ENCODE measurements at places on chromosomes 3 and 15.

GRCh38 chr3:48352546-48352945, 19.1 kb upstream of the SPINK8 start:
- DNase-seq, result no peak

DNA sequence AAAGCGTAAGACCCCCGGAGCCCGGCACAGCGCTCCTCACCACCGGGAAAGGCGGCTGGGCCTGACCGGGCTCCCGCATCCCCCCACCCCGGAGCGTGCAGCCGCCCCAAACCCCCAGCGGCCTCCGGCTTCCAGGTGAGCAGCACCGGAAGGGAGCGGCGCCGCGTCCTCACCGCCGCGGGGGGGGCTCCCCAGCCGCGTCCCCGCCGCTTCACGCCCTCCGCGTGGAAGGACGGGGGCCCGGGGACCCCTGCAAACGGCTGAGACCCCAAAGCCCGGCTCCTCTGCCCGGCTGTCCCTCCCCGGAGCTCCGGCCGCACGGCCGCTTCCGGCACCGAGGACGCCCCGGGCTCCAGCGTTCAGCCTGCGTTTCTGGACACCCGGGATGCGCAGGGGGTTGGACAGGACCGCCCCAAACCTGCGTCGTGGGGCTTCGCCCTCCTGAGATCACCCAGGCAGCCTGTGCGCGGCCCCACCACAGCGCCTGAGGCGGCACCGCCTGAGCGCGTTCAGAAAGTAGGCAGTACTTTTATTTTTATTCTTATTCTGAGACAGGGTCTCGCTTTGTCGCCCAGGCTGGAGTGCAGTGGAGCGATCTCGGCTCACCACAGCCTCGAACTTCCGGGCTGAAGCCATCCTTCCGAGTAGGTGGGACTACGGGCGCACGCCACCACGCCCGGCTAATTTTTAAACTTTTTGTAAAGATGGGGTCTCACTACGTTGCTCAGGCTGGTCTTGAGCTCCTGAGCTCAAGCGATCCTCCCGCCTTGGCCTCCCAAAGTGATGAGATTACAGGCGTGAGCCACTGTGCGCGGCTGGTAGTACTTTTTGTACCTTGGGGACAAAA, 51.6 kb upstream of the BLM start:
- peak; percentile 35 for DNase-seq

DNA sequence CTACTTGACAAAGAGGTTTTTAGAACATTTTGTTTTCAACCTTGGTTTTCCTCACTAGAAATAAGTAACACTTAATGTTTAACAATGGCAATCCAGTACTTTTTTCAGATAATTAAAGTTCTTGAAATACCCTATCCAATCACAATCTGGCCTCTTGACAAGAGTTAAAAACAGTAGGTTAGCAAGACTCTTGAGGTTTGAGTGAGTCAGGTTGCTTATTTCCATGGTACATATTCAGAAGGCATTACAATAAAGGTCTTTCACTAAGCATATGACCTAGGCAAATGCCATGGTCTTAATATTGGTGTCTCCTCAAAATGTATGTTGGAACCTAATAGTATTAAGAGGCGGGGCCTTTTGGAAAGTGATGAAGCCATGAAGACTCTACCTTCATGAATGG, 5.6 kb downstream of the SUCNR1 start:
- no peak for DNase-seq

GRCh38 chr15:98580572-98580971, 67.8 kb upstream of the IGF1R start:
- no peak for DNase-seq

DNA sequence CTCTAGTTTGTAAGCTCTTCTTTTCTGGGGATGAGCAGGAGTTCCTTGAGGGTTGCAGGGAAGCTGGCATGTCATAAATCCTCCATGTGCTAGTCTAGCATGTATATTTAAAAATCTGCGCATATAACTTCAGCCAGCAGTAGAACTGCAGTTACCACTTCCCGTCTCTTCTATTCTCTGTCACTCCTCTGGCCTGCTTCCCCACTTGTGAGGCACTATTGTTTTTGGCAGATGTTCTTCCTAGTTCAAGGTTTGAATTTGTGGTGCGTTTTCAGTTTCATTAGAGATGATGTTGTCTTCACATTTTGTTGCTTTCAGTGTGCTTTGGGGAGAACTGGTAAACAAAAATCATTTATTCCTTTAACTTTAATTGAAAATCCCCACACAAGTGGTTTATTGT, 169.1 kb upstream of the ZPLD1 start:
- DNase-seq, result no peak

GRCh38 chr3:50210176-50210509, 5.1 kb downstream of the SLC38A3 start:
- DNase-seq, result no peak

DNA sequence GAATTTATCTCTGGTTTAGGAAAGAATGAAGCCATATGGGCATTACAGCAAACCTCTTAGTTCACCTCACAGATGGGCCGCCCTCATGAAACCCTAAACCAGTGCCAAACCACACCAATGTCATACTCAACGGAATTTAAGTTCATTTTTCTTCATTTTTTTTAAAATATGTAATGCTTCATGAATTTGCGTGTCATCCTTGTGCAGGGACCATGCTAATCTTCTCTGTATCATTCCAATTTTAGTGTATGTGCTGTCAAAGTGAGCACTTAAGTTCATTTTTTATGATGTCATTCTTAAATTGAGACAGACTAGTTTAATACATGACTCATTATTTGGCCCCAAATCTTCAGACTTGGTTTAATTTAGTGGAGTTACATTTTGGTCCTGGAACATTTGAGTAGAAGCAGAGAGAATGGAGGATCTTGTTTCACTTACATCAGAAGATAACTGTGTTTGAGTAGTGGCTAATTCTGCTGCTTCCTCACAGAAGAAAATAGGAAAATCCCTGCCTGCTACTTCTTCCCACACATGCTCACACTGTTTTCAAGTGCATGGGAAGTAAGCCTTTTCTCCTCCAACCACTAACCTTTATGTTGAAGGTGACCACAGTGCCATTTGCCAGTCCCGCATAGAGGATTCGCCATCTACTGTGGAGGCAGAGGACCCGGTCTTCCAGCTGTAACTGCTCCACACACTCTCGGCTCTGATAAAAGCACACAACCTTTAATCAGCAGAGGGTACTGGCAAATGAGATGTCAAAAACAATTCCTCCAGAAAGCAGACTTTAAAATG, 63.3 kb downstream of the ZNF106 start:
- no peak for DNase-seq

DNA sequence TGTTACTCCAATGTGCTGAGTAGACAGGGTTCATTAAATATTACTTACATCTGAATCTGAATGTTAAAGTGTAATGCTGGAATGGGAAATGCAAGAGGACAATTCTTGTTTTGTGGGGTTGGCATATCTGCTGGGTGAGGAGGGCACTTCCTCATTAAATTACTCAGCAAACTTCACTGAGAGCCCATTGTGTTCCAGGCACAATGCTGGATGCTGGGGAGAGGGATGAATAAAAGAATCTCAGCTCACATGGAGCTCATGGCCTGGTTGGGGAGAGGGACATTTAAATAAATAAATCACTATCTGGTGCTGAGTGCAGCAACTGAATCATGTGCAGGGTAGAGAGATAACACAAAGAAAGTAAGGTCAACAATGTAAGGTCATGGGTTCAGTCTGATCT, 199.2 kb upstream of the CFAP20DC start:
- DNase-seq, result no peak

DNA sequence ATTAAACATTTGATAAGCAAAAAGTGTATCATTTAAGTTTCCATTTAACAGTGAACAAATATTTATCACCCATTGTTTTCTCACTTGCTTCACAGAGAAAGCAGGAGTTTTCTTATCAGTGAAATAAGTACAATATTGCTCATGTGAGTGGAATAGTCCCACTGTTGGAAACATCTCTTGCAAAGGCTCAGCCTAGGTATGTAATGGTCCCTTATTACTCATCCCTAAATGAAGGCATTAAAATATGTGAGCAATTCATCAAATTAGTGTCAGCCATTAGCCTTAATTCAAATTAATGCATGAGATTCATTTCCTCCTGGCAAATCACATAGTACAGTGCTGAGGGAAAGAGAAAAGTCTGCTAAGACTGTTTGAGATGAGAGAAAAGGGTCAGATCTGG, 9.6 kb upstream of the FMN1 start:
- no peak for DNase-seq

DNA sequence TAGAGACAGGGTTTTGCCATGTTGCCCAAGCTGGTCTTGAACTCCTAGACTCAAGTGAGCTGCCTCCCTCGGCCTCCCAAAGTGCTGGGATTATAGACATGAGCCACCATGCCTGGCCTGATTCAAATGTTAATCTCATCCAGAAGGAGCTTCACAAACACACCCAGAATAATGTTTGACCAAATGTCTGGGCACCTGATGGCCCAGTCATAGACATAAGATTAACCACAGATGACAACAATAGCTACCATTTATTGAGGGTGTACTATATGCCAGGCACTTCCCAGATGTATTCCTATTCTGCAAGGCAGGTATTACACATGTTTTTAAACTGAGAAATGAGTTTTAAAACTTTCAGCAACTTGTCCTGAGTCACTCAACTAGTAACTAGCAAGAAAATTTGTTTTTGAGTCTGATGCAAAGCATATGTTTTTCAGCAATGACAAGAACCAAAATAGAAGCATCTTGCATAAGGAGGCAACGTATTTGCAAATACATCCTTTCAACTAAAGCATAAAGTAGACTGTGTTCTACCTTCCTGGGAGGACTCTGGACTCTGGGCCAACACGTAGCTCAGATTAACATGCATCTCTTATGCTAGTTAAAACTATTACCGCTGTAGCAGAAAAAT, 8.1 kb upstream of the SPG21 start:
- DNase-seq, result no peak

GRCh38 chr3:171850320-171850959, 7.3 kb downstream of the TMEM212 start:
- DNase-seq, result no peak

DNA sequence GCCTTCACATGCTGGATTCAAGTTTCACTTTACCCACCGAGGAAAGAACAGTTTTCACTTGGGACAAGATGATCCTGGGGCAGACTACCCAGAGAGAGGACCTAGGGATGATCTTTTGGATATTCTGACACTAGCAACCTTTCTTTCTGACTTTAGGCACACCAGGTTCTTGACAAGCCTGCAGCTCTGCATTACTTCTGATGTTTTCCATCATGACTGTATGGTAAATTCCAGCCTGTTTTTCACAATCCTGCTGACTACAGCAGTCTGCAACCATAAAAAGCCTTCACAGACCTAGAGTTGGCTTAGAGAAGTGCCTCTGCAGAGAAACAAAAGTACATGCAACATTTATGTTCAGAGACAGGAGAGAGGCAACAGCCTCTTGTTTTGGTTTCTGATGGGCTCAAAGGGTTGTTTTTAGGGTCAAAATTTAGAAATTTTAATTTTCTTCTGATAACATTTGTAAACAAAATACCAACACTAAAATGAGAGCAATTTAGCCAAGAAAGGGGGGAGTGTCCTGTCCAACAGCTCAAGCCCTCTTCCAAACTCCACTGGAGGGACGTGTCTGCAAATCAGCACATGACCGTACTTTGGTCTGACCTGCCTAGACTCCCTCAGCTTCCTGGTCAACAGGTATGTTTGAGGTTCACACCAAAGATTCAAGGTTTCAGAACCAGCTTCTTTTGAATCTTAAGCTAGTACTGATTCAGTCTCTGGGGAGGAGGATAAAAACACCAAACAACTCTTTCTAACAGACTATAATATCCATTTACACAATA, 799 bp downstream of the ABI3BP start:
- DNase-seq, result no peak

- DNase-seq, result no peak
These were observed 13.8 kb upstream of the ZNF662 start for GRCh38 chr3:42892169-42892568.

DNA sequence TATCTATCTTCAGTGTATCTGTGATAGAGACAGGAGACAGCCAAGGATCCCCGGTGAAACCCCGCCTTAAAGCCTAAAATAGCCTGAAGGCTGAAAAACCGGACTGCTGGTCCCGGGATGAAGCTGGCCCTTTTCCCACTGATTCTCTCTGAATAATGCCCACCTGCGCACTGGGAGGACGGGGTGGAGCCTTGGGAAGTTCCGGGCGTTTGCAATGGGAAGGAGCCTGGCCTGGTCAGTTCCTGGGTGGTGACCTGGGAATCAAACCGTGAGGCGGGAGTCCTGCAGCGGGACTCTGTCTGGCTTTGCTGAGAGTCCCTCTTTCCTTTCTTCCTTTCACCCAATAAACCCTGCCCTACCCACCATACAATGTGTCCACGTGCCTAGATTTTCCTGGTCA, 157.9 kb downstream of the C3orf38 start:
- no peak for DNase-seq

GRCh38 chr15:95202569-95203349, 971.4 kb downstream of the MCTP2 start:
- DNase-seq, result no peak

DNA sequence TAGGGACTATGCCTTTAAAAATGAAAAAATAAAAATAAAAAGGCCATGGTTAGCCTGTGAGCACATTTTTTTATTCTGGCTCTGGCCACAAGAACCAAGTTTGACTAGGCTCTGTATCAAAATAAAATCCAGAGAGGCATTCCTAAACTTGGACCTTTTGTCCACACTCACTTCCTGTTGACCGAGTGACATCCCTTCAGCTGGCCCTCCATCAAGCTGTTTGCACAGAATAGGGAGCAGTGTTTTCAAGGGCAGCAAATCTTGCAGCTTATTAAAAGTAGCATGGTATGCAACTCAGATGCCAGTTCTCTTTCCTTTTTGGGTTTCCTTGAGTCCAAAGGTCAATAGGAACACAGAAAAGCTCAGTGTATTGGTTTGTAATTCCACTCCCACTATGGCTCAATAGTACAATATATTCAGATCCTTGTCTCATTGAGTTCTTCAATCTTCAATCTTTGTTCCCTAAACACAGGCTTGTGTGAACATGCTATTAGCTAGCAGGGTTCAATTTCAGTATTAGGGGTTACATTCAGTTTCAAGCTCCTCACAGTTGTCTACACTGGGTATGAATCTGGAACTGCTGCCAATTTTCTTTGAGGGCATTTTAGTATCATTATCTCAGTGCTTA, 244.5 kb downstream of the RBMS3 start:
- no peak for DNase-seq

DNA sequence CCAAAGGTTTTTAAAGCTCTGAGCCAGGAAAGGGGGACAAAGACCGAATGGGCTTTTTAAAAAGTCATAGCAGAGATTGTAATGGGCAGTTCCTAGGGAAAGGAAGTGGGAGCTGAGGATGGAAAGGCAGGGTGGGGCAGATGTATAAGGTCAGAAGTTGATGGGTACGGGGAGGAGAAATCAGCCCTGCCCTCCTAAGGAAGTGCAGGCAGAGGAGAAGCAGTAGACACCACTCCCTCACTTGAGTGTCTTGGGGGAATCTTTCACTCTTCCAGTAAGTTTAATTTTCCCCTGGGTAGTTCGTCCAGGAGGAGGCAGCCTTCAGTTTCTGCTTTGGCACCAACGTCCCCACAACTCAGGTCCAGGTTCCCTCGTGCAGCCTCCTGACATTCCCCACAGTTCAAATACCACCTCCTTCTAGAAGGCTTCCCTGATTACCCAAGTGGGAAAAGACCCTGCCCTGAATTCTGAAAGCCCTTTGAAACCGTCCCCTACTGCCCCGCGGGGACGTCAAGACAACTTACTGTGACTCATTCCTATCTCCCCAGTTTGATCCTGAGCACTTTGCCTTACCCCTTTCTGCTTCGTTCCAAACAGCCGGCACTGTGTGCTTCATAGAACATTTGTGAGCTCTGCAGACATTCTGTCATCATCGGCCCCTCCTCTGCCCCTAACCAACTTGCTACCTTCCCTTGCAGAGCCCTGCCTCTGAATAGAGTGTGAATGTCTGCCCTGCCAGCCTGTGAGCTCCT, 14.3 kb upstream of the SRP14 start:
- no peak for DNase-seq

GRCh38 chr3:96106701-96107100, 707.7 kb upstream of the EPHA6 start:
- DNase-seq, result no peak
